ENCODE measurements at places on chromosomes 6 and 20.

DNA sequence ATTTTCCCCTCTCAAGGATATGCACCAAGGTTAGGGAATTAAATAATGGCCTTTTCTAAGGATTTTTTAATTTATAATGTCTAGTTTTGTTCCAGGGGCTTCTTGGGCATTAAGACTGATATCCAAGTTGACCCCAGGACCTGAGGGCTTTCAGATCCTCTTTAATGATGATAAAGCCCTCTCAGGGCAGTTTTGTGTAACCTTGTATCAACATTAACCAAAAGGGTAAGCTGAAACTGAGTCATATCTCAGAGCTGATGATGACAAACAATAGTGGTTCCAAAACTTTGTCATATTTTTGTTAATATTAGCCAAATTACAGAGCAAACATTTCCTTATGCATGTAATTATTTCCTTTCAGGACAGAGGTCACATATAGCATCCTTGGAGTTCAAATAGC lies 309.4 kb upstream of the MAN1A1 start:
- DNase-seq, result no peak

DNA sequence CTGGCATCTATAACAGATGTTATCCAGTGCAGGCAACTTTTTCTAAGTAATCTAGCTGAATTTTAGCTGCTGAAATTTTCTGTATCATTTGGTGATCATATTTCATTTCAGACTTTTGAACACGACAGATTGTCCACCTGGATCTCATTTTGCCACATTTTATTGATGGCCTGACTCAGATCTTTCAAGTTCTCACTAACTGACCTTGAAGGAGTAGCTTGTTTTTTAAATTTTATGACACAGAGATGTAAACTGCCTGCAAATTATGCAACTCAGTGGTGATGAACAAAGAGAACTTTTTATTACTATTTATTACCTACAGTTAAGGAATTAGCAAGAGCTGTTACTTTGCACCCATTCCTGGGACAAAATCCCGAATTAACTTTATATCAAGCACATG lies 366.4 kb downstream of the PAX1 start:
- DNase-seq, result no peak

DNA sequence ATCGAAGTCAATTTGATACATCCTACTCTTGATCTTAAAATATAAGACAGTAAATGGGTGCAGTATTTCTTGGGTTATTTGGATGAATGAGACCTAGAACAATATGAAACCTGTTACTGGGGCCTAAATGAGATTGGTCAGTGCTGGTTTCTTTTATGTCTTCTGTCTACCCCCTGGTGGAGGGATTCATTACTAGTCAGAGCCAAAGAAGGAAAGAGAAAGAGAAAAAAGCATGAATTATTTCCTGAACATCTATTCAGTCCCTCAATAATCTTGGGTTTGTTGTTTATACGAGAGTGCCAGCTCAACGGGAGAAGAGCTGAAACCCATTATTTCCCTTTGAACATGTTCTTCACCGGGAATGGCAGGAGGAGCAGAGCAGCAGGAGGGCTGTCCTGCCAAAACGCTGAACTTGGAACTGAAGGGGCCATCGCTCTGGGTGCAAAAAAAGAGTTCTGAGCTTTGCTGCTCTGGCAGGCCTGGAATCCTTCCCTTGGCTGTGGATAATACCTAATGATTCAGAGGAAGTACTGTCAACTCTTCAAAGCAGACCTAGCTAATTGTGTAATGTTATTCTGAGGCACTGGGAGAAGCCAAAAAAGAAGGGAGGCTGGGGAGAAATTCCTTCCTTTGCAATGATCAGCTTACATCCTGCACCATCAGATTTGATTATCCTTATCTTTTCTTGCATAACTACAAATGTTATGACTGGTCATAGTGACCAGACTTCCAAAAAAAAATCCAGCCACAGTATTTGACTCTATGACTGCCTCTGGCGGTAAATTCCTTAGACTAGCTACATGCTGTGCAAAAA lies 72.0 kb downstream of the BLOC1S5 start:
- DNase-seq, result no peak

DNA sequence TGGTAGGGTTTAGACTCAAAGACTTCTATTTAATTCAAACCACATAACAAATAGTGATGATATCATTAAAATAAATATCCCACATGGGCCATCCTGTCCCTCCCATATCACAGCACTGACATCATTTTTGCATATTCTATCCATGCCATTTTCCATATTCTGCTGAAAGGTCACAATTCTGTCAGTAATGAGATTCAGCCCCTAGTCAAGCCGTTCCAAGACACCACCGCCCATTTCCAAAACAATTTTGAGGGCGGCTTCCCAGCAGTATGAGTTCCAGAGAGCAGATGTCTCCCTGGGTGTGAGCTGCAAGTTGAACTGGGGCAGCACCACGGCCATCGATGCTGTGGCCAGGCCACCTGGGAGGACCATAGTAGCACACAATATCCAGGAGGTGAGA lies 65.1 kb upstream of the PLEKHG1 start:
- DNase-seq, result peak; percentile 25

DNA sequence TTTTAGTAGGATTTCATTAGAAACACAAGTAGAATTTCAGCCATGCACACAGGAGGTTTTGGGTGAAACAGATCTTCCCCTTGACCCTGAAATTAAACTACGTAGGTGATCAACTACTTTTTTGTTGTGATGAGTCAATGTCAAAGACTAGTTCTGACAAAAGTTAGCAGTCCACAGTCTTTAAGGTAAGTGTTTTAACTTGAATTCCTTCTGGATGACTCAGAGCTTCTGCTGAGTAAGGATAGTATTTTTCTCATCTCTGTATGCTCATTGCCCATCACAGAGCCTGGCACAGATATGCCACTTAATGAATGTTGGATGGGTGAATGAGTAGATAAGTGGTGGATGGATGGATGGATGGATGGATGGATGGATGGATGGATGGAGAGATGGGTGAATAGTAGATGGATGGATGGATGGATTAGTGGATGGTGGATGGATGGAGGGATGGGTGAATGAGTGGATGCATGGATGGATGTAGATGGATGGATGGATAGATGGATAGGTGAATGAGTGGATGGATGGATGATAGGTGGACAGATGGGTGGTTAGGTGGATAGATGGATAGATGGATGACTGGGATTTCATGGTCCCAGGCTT lies 165.3 kb downstream of the ZMYND8 start:
- DNase-seq, result no peak

DNA sequence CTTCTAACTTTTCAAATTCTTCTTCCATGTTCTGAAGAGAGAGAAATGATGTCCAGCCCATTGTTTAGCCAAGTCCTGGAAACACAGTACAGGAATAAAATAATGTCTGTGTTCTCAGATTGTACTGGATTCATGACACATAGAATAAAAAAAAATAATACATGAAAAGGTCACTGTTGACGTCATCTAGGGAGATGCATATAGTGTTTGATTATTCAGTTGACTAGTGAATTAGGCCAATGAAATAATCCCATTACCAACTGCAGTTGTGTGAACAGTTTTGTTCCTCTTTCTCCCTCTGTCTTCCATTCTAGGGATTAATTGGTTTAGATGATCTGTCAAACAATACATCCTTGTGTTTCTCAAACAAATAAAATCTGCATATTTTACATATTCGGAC lies 222.8 kb downstream of the ALDH8A1 start:
- DNase-seq, result no peak

GRCh38 chr6:8589941-8590729 lies 154.8 kb upstream of the SLC35B3 start:
- no peak for DNase-seq

- DNase-seq, result no peak
Measured at GRCh38 chr6:106448000-106448426, 87.5 kb downstream of the CRYBG1 start.

- no peak for DNase-seq
Measured at GRCh38 chr6:18263418-18264218, 712 bp downstream of the DEK start.

DNA sequence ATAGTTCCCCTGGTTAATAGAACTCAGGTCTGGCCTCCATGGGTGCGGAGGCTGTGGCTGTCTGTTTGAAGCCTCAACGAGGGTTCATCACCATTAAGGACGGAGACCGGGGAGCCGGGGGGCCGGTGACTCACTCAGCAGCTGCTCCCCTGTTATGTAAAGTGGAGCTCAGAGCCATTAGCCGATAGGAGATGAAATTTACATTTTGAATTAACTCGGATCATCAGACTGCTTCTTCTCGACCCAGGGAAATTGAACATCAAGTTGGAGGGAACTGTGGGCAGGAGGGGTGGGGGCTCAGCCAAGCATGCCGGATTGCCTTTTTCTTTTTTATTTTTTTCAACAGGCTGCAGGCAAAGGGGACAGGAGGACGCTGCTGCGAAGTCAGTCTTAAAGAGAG lies 12.3 kb downstream of the PCK1 start:
- no peak for DNase-seq

DNA sequence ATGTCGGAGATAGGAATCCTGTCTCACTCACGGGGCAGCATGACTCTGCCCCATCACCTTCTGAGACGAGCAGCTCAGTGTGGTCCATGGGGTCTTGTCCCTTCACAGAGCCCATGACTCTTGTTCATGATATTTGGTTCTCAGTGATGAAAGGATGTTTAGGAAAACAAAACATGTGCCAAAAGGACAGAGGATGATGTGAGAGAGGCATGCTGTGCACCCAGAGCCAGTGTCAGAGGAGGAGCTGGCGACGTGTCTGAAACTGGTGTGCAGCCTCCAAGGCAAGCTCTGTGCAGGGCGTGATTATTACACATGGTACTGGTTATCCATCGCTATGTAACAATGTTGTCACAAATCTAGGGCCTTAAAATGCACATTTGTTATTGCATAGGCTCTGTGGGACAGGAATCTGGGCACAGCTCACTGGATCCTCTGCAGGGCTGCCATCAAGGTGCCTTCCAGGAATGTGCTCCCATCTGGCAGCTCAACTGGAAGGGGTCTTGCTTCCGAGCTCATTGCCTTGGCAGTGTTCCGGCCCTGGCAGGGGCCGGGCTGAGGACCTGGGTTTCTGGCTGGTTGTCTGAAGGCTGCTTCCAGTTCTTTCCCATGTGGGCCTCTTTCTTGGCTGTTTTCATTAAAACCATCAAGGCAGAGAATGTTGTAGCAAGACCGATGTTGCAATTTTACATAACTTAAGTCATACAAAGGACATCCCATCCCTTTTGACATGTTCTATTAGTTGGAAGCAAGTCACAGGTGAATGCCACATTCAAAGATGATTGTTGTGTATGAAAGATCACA lies 175.4 kb downstream of the ERMARD start:
- no peak for DNase-seq

GRCh38 chr6:72825315-72825911 lies 203.5 kb downstream of the KCNQ5 start:
- DNase-seq, result no peak

DNA sequence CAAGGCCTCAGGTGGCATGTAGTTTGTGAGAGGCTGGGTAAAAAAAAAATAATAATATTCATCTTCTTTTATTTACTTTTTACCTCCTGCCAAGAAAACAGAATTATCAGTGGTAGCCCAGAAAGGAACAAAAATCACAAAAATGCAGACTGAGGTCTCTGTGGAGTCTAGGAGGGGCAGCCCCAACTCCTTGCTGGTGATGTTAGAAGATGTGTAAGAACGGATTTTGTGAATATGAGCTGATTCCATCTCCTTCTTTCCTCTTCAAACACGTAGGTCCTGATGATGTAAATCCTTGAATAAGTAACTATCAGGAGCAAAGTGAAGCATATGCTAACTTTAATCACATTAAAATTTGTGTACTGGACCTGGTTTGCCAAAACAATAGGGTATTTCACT lies 226.8 kb downstream of the EYA4 start:
- no peak for DNase-seq

DNA sequence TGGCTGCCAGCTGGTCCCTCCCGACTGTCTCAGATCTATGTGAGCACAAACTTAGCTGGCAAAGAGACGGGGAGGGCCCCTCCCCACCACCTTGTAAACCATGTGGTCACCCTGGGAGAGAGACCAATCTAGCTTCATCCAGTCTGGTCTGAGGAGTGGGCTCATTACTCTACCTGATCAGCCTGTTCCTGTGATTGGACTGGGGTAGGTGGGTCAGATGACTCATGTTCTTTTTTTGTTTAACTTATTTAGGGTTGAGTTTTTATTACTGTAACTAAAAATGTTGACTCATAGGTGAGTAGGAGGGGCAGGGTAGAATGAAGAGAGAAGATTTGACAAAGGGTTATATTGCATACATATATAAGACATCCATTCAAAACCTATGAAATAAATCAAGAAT lies 4.7 kb downstream of the GSTA4 start:
- DNase-seq, result no peak

DNA sequence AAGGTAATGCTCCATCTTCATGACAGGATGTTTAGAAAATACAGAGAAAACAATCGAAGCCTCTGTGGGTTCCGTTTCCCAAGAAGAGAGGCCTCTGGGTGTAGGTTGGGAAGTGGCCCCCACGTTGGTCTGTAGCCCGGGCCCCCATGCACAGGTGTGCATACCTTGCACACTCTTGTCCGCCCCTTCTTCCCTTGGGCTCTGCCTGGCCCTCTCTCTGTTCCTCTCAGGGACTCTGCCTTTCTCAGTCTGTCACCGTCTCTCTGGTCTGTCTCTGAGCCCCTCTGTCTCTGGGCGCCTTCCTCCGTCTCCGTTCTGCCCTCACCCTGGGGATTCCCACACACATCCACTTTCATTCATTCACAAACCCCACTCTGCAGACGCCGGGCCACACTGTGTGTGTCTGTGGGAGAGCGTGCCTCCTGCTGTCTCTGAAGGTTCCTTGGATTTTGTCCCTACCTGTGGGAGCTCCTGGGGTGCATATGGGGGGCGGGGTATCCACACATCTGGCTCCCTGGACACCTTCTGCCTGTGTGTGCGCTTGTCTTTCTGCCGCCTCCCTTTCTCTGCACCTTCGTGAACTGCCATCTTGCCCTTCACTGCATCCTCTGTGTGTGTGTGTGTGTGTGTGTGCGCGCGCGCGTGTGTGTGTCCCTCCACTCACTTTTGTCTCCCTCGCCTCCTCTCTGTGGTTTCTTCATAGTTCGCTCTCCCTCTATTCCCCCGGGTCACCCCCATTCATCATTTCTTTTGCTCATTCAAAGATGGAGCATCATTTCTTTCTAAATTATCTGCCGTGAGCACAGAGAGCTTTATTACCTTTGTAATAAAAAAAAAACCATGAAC lies 75.3 kb downstream of the SRC start:
- DNase-seq, result no peak

GRCh38 chr6:158730541-158730907 lies 80.7 kb downstream of the SYTL3 start:
- no peak for DNase-seq

GRCh38 chr6:10862361-10862760 lies 19.5 kb downstream of the GCM2 start:
- DNase-seq, result no peak

DNA sequence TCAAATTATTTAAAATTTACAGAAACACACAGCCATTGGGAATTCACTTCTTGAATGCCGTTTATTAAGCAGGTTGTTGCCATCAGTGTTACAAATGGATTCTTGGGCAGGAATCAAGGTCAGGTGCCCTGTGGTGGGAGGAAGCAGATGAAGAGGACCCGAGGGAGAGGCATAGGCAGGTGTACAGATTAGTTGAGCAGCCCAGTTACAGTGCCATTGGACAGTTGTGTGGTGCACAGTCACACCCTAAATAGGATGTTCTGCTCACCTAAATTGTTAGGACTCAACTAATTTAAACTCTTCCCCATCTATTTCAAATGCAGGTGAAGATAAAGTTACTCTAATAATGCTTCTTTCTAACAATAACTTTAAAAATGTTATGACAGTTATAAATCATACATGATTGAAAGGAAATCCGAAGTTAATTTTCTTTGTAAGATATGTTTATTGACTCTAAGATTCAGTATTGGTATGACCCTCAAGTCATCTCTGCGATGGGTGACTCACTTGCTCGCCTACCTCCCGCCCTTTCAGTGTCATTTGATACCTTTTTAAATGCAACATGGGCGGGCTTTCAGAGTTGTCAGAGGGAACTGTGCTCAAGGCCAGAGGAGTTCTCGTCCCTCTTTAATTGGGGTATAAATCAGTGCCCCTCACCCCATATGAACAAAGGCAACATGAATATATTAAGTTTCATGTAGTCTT lies 35.1 kb downstream of the DSE start:
- DNase-seq, result no peak
